ENCODE measurements at places on chromosomes 5 and 9.

DNA sequence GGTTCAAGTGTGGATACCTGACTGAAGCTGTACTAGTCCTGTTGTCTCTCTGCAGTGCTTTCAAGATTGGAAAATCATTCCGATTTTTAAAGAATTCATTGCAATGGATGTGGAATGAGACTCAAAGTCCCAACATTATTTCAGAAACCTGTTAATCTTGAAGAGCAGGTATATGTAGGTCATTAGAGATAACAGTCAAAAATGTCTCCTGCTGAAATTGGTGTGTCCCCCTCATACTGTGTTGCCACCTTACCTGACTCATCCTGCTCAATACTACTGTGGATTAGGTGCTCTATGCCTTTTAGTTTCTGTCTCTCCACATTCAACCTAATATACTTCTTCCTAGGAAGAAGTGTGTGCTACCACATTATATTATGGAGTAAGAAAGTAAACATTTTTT lies 91.1 kb upstream of the NR3C1 start:
- no peak for DNase-seq

DNA sequence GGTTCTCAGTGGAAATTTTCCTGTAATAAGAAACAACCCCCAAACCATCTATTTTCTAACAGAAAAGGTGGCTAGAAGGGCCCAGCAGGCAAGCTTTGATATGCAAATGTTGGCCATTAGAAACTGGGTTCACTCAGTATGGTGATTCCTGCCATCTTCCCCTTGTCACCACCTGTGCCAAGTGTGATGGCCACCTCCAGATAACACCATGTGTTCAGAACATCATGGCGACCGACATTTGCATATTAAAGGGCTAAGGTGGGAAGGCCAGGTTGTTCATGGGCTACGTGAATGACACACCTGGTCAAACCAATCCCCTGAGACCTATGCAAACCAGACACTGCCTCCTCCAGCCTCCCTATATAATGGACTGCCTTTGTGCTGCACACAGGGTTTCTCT lies 20.4 kb downstream of the FOXE1 start:
- no peak for DNase-seq

GRCh38 chr9:89701221-89701798 lies 96.5 kb downstream of the GADD45G start:
- DNase-seq = no peak

DNA sequence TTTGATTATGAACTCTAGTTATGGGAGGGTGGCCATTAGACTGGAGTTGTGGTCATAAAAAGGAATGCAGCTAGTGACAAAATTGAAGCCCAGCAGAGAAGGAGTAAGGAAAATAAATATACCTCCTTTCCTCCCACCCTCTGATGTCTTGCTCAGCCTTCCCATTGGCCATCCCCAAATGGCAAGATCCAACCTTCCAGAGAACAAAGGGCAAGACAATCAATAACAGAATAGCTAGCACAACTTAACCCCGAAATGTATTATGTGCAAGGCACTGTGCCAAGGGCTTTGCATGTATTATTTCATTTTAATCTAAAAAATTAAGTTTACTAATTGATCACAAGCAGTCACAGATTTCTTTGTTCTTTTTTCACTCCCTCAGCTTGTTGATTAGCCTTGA lies 3.6 kb downstream of the ITGA1 start:
- no peak for DNase-seq

DNA sequence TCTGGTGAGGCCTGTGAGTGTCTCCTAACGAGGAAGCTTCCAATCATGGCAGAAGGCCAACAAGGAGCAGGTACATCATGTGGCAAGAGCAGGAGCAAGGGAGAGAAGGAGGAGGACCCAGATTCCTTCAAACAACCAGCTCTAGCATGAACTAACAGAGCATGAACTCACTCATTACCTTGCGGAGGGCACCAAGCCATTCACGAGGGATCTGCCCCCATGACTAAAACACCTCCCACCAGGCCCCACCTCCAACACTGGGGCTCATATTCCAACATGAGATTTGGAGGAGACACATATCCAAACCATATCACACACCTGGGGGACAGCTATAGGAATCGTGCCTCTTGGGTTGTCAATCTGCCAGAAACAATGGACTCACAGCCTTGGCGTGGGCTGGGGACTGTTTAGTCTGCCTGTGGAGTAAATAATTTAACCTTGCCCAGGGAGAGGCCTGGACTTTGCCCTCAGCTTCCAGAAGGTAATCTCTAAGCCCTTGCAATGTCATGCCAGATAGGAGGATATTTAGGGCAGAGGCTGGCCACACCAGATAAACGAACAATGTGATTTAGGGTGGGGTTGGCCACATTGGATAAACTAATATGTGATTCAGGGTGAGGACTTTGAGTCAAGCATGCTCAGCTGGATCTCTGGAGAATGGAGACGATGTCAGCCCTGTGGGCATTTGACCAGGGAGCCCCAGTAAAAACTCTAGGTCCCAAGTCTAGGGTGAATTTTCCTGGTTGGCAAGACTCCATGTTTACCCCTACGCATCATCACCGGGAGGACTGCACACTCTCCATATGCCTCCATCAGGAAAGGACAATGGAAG lies 13.6 kb upstream of the VDAC1 start:
- no peak for DNase-seq

GRCh38 chr5:113042491-113043243 lies 66.1 kb downstream of the DCP2 start:
- DNase-seq = no peak

GRCh38 chr5:107682533-107682932 lies 11.8 kb upstream of the EFNA5 start:
- DNase-seq = no peak

GRCh38 chr9:111922324-111923013 lies 25.9 kb downstream of the UGCG start:
- DNase-seq = no peak

DNA sequence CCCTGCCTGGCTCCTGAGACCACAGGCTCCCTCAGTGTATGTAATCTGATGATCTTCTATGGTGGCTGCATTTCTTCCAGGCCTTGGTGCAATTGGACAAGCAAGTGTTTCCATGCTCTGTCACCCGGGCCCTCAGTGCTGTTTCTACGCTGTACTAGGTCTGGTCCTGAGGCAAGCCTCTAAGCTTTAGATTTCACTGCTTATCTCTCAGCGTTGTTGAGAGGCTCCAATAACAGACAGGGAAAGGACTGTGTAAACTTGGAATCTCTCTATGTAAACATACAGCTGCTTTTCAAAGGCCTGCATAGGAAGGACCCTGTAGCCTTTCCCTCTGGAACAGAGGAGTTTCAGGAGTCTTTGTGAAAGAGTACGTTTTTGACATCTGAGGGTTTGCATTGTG lies 38.6 kb upstream of the NFIB start:
- DNase-seq = no peak

DNA sequence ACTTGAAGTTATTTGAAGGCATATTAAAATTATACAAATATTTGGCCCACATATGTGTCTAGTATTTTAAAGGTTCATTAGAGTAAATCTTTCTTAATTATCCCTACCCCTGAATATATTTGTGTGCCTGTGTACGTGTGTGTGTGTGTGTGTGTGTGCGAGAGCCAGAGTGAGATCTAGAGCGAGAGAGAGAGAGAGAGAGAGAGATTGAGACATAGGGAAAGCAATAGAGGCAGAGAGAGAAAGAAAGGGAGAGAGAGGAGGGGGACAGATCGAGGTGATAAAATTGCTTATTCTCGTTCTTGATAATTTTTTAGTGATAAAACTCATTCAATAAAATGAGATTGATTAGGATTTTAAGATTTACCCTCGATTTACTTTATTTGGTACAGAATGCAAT lies 47.4 kb downstream of the ADAMTS19 start:
- no peak for DNase-seq

- no peak for DNase-seq
Observed at GRCh38 chr5:127993476-127993875, 90.1 kb upstream of the SLC12A2 start.

DNA sequence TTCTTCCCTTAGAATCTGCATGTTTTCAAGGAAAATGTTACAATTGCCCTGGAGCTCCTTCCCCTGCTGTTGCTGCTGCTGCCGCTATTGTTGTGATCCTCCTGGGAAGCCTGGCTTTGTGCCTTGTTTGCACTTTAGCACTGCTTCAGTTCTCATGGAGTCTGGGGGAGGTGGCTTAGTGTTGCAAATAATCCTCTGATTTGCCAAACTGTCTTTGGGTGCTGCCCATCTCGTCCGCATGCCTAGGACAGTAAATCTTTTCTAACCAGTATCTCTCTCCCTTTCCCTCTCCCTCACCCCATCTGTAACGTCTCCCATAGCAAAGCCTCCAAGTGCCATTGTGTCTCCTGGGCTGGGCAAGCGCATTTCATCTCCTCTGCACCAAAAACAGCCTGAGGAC lies 30.3 kb downstream of the FAM240B start:
- DNase-seq = no peak

DNA sequence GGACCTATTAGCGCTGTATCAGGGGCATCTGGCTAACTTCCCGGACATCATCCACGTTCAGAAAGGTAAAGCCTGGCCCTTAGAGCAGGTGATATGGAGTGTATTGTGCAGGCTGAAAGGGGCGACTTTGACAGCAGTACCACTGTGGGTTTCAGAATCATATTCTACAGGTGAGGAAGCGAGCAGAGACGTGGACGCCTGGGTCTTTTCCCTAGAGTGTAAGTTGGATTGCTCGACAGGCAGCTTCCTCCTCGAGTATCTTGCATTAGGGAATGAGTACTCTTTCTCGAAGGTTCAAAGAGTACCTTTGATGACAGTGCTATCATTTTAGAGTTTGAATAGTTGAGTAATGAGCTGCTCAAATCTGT lies 1.9 kb downstream of the SNX18 start:
- no peak for DNase-seq

- peak; percentile 81 for DNase-seq
Observed at GRCh38 chr9:79572608-79573411, 1.0 kb downstream of the TLE4 start.

- DNase-seq = no peak
Observed at GRCh38 chr5:136279314-136279713, 86.0 kb downstream of the TRPC7 start.

DNA sequence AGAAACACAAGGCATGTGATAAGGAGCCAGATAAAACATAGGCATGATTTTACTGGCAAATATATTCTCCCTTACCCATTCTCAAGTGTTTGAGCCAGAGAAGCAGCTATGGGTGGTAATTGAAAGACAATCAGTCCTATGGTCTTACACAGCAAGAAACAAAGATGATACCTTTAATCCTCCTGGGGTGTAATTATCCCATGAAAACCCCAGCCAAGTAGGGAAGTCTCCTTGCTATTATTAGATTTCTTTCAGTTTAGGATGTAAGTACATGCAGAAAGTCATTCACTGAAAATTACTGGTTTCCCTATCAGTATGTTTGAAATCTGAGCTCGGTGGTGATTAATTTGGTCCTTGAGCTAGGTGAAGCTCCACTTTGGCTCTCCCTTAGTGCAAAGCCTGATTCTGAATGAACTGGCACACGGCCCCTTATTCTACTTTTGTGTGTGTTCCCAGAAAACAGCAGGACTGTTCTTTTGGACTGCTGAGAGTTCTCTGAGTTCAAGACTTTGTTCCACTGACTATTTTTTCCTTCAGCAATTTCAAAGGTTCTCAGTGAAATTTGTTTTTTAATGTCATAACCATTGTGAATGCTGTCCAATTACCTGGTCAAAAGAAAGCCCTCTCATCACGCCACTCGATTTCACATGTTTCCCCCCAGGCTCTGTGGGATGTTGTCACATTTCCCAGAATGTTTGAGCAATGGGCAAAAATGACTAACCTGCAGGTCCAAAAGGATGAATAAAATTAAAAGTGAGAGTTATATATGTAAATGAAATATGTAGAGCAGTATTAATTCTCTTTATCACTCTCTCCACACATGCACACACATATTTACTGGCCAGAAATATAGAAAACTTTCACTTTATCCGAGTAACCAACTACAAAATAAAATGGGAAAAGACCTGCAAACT lies 343.0 kb downstream of the RAB3C start:
- no peak for DNase-seq

GRCh38 chr9:38392235-38393127 lies at the start of gene ALDH1B1:
ALDH1B1 (plus strand) TSS chr9:38392702; CDS start chr9:38395749, 3,047 bp downstream.
- peak; percentile 92 for DNase-seq

GRCh38 chr5:144100702-144101101 lies 69.8 kb downstream of the YIPF5 start:
- no peak for DNase-seq

- DNase-seq = no peak
Observed at GRCh38 chr9:77469515-77470231, 178.4 kb downstream of the GNA14 start.

GRCh38 chr5:149113669-149114068 lies 27.6 kb upstream of the ABLIM3 start:
- no peak for DNase-seq

- DNase-seq = no peak
Observed at GRCh38 chr9:135582541-135582940, 21.0 kb downstream of the PAEP start.

GRCh38 chr9:108197899-108198298 lies 657.9 kb downstream of the ACTL7B start:
- no peak for DNase-seq

DNA sequence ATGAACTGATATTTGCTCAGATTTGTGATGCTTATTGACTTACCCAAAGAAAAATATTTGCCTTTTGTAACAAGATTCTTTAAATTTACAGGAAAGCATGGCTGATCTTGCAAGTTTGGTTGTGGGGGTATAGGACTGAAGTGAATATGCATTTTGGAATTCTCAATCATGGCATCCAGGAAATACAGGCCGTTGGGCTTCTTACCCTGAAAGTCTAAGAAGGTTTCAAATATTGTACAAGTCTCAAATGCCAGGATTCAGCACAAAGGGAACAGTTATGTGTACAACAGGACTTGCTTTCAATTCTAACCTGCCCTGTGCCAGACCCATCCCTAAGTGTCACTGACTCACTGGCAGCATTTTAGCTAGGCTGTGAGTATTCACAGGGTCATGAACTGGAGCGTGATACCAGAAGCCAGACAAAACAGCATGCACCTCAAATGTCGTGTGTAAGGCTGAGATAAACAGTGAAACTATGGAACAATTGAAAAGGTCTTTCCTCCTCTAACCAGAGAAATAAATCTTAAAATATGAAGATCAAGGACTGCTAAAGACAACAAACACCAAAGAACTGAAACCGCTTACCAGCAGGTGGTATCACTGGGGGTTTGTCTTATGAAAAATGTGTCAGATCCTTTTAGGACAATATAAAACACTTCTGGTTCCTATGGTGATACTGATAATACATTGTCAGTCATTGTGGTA lies 168.6 kb upstream of the RGMB start:
- no peak for DNase-seq

DNA sequence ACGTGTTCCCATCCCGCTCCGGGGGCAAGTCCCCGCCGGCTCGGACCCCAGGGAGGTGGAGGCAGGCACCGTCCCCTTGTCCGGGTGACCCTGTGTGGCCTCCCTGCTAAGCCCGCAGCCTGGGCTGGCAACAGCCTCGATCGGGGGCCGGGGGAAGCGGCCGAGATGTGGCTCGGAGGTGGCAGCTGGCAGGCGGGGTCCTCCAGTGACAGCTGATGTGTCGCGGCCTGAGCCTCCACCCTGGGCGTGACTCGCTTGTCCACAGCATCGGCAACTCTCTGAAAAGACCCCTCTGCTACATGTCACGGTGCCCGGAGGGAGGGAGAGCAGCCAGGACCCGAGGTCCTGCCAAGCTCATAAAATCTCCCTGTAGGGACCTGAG lies 124.8 kb upstream of the IRX4 start:
- no peak for DNase-seq

DNA sequence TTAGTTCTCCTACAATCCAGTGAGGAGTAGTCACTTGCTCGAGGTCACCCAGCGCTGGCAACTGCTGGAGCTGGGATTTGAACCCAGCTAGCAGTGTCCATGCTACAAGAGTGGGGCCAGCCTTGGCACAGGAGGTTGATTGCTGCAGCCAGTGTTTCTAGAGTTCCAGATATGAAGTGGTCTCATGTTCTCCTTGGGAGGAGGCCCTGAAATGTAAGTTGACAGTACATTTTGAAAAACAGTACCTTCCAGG lies 802 bp downstream of the CCDC107 start:
- peak; percentile 75 for DNase-seq

Measured in sciatic nerve (tissue), 2 donors.